ENCODE measurements at places on chromosomes 4 and X.

- DNase-seq = no peak
Measured at GRCh38 chrX:12370497-12370986, 232.3 kb downstream of the FRMPD4 start.

GRCh38 chr4:14345356-14345775, 656.9 kb upstream of the CPEB2 start:
- no peak for DNase-seq

DNA sequence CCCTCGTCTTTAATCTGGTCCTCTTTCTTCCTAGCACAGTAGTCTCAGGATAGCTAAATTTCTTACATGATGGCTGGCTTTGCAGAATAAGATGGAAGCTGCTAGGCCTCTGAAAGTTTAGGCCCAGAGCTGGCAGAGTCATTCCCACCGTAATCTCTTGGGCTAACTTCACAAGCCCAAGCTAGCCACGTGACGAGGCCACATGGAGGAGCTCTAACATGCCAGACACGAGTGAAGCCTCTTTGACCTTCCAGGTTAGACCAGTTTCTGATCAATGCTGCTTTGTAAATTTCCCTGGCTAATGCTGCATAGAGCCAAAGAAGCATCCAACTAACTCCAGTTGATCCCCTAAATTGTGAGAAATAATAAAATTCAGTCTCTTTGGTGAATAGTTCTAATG, 9.5 kb upstream of the CENPE start:
- no peak for DNase-seq

- no peak for DNase-seq
Measured at GRCh38 chr4:158005021-158005420, 167.8 kb downstream of the GASK1B start.

DNA sequence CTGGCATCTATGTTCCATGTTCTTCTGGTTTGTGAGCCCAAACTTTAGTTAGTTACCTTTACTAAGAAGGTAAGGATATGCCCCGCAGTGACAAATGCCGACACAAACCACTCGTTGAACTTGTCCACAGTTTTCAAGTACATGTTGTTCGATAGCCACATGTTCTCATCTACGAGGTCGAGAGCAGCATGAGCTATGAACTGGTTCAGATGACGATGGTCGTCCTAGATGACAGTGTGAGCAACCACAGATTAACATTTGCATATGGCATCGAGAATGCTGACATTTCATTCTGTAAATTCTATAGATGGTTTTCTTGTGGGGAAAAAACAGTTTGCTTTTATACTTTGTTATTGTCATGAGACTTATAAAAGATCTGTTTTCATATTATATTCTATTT, 18.0 kb downstream of the TRAPPC2 start:
- DNase-seq = no peak

- DNase-seq = no peak
Measured at GRCh38 chrX:111395149-111395548, 16.8 kb downstream of the DCX start.

Data from ascending aorta (tissue), 2 donors.